Naive B cell (primary cell): ENCODE measurements at places on chromosomes 11 and 22.

DNA sequence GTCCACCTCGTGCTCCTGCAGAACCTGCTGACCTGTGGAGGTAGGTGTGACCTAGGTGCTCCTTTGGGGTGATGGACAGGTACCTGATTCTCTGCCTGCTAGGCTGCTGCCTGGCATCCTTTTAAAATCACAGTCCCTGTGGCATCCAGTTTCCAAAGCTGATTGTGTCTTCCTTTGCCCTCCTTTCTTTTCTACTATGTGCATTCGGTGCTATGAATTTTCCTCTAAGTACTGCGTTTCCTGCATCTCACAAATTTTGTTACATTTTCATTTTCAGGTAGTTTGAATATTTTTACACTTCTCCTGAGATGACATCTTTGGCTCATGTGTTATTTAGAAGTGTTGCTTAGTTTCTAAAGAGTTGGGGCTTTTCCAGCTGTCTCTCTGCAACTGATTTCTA lies 30.9 kb upstream of the PPP6R3 start:
- no peak overlapping the region for H3K27ac ChIP-seq
- peaks cover 19% of the 10 kb centered on the region for H3K36me3 ChIP-seq
- H3K27me3 ChIP-seq = no peaks in the 10 kb centered on the region
- no peaks in the 10 kb centered on the region for H3K4me1 ChIP-seq
- no peak overlapping the region for H3K4me3 ChIP-seq

- H3K4me1 ChIP-seq = peaks cover 15% of the 10 kb centered on the region
- DNase-seq = peak; percentile 35
- no peak overlapping the region for H3K4me3 ChIP-seq
- no peaks in the 10 kb centered on the region for H3K27me3 ChIP-seq
Observed at GRCh38 chr11:64331569-64332371, 8.2 kb upstream of the CCDC88B start.

DNA sequence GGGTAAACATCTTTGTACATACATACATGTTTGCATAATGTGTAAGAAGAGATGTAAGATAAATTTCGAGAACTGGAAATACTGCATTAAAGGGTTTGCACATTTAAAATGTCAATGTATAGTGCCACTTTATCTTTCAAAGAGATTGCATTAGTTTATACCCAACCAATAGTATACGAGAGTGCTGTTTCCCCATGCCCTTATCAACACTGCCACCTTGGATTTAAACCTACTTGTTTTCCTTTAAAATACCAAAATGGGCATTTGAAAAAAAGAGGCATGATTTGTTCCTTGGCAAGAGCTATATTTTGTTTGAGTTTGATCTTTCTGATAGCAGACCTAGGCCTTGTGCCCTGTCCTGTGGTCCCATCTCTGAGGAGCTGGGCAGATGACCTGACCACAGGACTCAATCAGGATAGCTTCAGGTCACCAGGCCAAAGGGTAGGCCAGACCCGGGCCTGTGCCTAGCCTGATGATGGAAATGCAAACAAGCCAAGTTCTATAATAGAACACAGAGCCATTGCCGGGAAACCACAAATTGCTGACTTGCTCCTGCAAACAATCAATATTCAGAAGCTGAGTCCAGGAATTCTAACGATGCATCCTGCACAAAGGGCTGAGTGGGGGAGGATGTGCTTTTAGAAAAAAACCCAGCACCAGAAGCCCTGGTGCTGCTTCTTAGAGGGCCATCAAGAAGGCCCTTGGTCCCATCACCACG lies 16.9 kb upstream of the ALG8 start:
- H3K36me3 ChIP-seq = no peaks in the 10 kb centered on the region
- no peak overlapping the region for H3K27ac ChIP-seq
- no peaks in the 10 kb centered on the region for H3K27me3 ChIP-seq
- no peaks in the 10 kb centered on the region for H3K4me1 ChIP-seq

DNA sequence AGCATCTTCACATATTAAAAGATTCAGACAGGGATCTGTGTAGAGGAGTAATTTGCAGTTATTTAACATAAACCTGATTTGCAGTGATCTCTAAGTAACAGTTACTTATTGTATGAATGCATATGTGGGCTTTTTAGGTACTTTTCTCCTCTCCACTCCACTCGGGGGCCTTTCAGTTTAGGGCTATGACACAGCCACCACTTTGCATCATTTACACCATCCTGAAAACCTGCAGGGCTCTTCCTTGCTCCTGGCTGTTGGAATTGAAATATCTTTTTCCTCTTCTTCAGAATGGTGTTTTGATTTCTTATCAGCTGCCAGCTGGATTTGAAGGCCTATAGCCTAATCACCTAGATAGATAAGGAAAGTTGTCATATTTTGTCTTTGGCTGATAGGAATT lies 580.8 kb downstream of the NELL1 start:
- H3K27me3 ChIP-seq = no peaks in the 10 kb centered on the region
- no peak overlapping the region for H3K4me3 ChIP-seq
- H3K36me3 ChIP-seq = no peaks in the 10 kb centered on the region
- DNase-seq = no peak

DNA sequence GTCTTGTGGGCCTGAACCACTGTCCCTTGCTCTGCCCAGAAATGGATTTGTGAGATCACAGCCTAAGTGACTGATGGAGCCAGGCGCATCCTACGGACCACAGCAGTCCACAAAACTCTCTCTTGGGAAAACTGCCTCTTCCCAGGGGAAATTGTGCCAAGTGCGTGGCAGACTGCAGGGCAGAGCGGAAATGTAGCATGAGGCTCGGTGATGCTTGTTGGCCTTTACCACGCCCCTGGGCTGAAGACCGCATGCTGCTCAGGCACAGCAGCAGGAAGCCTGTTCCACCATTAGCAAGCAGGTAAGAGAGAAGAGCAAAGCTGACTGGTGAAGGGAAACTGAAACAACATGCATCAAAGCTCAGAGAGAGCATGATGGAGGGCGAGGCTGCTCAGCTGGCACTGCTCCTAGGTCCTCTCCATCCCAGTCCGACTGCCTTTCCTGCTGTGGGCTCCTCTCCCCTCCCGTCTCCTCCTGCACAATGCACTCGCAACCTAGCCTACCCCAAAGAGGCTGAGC lies 26.5 kb upstream of the SCARF2 start:
- peak overlapping the region; percentile 98 for H3K27ac ChIP-seq
- H3K27me3 ChIP-seq = no peaks in the 10 kb centered on the region
- DNase-seq = peak; percentile 58
- peaks cover 13% of the 10 kb centered on the region for H3K36me3 ChIP-seq
- H3K4me3 ChIP-seq = peak overlapping the region; percentile 85

DNA sequence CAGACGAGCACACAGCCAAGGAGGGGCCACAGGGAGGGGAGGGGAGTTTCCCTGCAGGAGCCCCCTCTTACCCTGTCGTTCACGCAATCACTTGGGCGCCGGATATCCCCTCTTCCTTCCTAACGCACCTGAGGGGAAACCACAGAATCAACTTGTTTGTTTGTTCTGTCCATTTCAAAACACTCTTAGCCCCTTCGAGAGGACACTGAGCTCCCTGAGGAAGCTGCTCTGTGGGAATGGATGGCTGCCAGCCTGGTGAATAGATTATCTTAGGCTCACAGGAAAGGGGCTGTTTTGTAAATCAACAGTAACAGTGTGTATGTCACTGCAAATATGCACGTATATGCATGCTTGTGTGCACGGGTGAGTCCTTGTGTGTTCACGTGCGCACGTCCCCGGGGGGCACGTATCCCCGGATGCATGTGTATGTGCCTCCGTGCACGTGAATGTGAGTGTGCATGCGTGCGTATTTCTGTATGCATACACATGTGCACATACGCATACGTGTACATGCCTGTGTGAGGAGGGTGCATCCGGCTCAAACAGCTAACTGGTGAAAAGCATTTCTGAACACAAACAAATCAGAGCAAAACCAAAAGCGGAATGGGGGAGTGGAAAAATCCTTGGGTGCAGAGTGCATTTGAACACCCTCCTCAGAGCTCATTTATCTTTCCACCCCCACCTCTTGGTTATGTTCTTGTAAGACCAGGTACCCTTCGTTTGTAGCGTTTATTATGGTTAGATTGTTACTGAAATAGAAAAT lies 7.2 kb downstream of the ARSA start:
- peak; percentile 79 for DNase-seq
- peak overlapping the region; percentile 94 for H3K4me3 ChIP-seq
- peak overlapping the region; percentile 99 for H3K27ac ChIP-seq
- peaks cover 36% of the 10 kb centered on the region for H3K4me1 ChIP-seq

GRCh38 chr22:25069758-25070481 lies 117.4 kb downstream of the KIAA1671 start:
- DNase-seq = no peak
- H3K27ac ChIP-seq = no peak overlapping the region
- no peak overlapping the region for H3K4me3 ChIP-seq
- H3K27me3 ChIP-seq = peaks cover 49% of the 10 kb centered on the region
- no peaks in the 10 kb centered on the region for H3K36me3 ChIP-seq
- peaks cover 9% of the 10 kb centered on the region for H3K4me1 ChIP-seq

- H3K27me3 ChIP-seq = no peaks in the 10 kb centered on the region
- peaks cover 27% of the 10 kb centered on the region for H3K4me1 ChIP-seq
- peaks cover 32% of the 10 kb centered on the region for H3K36me3 ChIP-seq
- no peak overlapping the region for H3K4me3 ChIP-seq
- peak overlapping the region; percentile 32 for H3K27ac ChIP-seq
Observed at GRCh38 chr22:23231471-23232093, 51.3 kb downstream of the BCR start.

DNA sequence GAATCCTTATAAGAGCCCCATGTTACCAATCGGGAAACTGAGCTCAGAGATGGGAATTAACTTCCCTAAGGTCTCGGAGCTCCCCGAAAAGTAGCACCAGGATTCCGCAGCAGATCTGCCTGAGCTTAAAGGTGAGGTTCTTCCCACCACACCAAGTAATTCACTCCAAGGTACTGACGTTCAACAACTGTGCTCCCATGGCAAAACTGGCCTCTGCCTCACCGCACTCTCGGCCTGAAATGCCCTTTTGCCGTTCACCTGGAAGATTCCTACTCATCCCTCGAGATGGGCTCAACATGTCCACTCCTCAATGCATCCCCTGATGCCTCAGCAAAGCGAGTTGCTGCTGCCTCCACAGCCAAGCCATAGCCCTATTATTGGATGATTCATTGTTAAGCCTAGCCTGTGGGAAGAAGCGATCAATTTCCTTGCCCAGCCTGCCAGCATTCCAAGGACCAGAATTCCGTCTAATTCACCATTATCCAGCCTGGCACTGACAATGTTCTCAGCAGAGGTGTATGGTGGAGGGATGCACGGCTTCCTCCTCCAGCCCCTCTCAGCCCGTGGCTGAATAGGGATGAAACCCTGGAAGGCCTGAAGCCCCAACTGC lies 4.2 kb downstream of the PLAAT3 start:
- H3K36me3 ChIP-seq = no peaks in the 10 kb centered on the region
- H3K27ac ChIP-seq = no peak overlapping the region
- H3K27me3 ChIP-seq = peaks cover 24% of the 10 kb centered on the region
- H3K4me1 ChIP-seq = peaks cover 16% of the 10 kb centered on the region

GRCh38 chr11:75760710-75761493 lies 7.7 kb upstream of the DGAT2 start:
- no peaks in the 10 kb centered on the region for H3K36me3 ChIP-seq
- no peaks in the 10 kb centered on the region for H3K27me3 ChIP-seq
- peak overlapping the region; percentile 67 for H3K27ac ChIP-seq
- H3K4me1 ChIP-seq = no peaks in the 10 kb centered on the region
- no peak for DNase-seq

- H3K4me1 ChIP-seq = no peaks in the 10 kb centered on the region
- no peak overlapping the region for H3K27ac ChIP-seq
- H3K4me3 ChIP-seq = no peak overlapping the region
- no peaks in the 10 kb centered on the region for H3K36me3 ChIP-seq
Observed at GRCh38 chr22:49137206-49137840, 690.4 kb downstream of the BRD1 start.

DNA sequence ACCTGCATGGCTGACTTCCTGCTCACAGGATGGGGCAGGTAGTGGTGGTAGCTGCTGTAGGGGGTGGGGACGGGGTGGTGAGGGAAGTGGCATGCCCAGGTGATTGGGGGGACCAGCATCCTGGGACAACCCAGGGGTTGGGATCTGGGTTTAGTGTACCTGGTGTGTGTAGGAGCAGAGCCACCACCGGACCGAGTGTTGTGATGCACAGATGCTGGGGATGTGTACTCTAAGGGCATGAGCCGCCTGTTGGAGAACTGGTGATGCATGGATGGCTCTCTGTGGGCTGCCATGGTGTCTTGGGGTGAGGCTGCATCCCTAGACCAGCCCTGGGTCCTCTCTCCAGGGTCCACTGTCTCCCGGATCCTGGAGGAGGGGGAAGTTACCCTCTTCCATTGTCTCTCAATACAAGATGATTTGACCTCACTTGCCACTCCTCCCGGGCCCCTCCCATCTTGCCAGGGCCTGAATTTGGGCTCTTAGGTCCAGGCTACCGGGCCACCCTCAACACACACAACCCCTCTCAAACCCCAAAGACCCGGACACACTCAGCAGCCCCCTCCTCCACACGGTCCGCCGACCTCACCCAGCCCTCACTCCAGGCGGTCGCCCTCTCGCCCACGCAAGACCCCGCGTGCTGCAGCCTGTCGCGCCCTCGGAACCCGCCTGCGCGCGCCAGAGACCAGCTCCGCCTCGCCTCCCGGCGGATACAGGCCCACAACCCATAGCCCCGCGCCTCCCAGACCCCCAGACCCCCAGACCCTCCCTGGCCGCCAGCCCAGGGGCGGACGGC lies 619 bp downstream of the LRRC75B start:
- peak overlapping the region; percentile 76 for H3K27ac ChIP-seq
- H3K36me3 ChIP-seq = no peaks in the 10 kb centered on the region
- peak overlapping the region; percentile 89 for H3K4me3 ChIP-seq
- H3K27me3 ChIP-seq = peaks cover 5% of the 10 kb centered on the region
- H3K4me1 ChIP-seq = peaks cover 7% of the 10 kb centered on the region
- DNase-seq = no peak

DNA sequence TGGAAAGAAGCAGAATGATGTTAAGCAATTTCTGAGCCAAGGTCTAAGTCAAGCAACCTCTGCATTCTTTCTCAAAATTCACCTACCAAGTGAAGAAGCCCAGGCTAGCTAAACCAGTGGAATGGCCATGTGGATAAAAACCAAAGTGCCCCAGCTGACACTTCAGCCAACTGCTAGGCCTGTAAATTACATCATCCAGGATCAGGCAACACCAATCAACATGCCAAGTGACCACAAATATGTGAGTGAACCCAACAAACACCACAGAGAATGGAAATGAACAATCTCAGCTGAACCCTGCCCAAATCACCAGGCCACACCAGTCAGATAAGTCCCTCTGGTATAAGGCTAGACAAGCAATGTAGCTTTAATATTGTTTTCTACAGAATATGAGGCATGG lies 25.1 kb upstream of the FJX1 start:
- no peaks in the 10 kb centered on the region for H3K4me1 ChIP-seq
- no peak overlapping the region for H3K27ac ChIP-seq
- peaks cover 51% of the 10 kb centered on the region for H3K27me3 ChIP-seq
- no peaks in the 10 kb centered on the region for H3K36me3 ChIP-seq
- no peak overlapping the region for H3K4me3 ChIP-seq

DNA sequence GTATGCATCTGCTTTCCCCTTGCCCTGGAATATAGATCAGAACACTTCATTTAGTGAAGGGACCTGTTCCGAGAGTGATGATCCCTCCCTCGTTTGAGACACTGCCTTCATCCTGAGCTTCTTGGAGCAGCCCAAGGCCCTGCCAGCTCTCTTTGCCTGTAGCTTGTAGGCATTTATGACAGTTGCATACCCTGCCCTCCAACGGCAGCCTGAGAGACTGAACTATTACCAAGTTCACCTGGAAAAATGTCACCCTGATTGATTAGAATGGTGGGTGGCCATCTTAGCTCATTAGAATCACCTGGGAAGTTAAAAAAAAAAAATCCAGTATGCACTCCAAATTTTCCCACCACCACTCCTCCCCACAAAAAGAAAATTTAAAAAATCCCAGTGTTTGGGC lies 1.5 kb downstream of the MICAL3 start:
- H3K27me3 ChIP-seq = no peaks in the 10 kb centered on the region
- no peaks in the 10 kb centered on the region for H3K36me3 ChIP-seq
- peak overlapping the region; percentile 96 for H3K4me3 ChIP-seq
- no peak for DNase-seq
